HFFc6 (cell line): ENCODE measurements at places on chromosomes 4 and X. TPM values are rescaled to one million over a fixed set of nuclear protein-coding genes. Genes with fewer than 3 reads are reported as not detected.

GRCh38 chr4:67750691-67751090 is 3.5 kb downstream of the GNRHR start:
- H3K27ac ChIP-seq = no peak overlapping the region
- H3K36me3 ChIP-seq = no peaks in the 10 kb centered on the region
- no peak overlapping the region for H3K4me3 ChIP-seq

GRCh38 chr4:48831532-48832030 is 693 bp downstream of the OCIAD1 start:
- H3K4me3 ChIP-seq = peak overlapping the region; percentile 96
- DNase-seq = no peak
- H3K27ac ChIP-seq = peak overlapping the region; percentile 99
- H3K36me3 ChIP-seq = peaks cover 33% of the 10 kb centered on the region
- peaks cover 29% of the 10 kb centered on the region for H3K4me1 ChIP-seq

DNA sequence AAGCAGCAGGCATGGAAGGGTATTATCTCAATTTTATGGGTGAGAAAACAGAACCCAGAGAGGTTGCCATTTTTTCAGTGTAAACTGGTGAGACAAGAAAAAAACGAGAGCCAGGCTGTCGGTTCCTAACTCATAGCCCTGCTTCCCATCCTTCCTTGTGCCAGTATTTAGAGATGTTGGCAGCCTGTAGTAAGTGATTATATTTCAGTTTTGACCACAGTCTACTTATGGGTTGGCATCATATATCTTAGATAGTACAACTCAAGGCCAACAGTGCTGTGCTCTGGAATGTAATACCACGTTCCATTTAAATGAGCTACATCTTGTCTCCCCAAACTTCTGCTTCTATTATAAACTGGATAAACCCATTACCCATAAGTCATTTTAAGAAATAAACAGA is 40.8 kb downstream of the XK start:
- no peak overlapping the region for H3K27ac ChIP-seq
- no peaks in the 10 kb centered on the region for H3K36me3 ChIP-seq
- H3K4me3 ChIP-seq = no peak overlapping the region
- H3K4me1 ChIP-seq = no peaks in the 10 kb centered on the region
- no peak for DNase-seq

- no peak overlapping the region for H3K27ac ChIP-seq
- no peak for DNase-seq
- H3K36me3 ChIP-seq = no peaks in the 10 kb centered on the region
- peaks cover 65% of the 10 kb centered on the region for H3K27me3 ChIP-seq
- peaks cover 15% of the 10 kb centered on the region for H3K4me1 ChIP-seq
These were observed 3.2 kb upstream of the CPZ start for GRCh38 chr4:8589336-8589735.

DNA sequence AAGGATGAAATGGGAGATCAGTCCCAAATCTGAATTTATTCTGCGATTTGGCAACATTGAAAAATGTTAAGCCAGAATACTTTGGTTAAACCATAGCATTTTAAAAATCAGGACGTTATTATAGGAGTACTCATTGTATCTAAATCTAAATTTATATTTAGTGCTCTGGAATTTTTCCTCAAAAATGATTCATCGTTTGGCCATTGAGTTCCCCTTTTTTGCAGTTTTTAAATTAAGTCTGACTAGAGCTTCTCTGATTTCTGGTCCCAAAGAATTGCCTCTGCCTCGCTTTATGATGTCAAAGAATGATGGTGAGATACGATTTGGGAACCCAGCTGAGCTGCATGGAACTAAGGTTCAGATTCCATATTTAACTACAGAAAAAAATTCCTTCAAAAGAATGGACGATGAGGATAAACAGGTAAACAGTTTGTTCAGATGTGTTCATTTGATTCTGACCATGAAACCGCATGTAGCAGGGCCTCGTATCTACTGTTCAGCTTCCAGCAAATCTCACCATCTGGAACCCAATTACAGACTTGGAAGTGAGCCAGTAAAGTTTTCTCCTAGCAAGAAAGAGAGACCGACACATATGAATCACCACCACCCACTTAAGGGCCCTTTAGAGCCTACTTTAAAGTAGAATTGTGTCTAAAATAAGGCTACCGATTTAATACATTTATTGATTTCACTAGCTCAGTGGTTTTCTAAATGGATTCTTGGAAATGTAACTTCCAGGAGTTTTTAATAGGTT is 75.6 kb downstream of the REPS2 start:
- H3K4me1 ChIP-seq = no peaks in the 10 kb centered on the region
- peaks cover 1% of the 10 kb centered on the region; the same call in 1 of the 2 replicates for H3K27me3 ChIP-seq
- no peak overlapping the region for H3K4me3 ChIP-seq
- peak; percentile 15 for DNase-seq

GRCh38 chrX:63754136-63754859 is 30.7 kb downstream of the ARHGEF9 start:
- peak overlapping the region; percentile 97 for H3K27ac ChIP-seq
- H3K4me3 ChIP-seq = peak overlapping the region; percentile 98
- peaks cover 6% of the 10 kb centered on the region for H3K27me3 ChIP-seq
- H3K4me1 ChIP-seq = peaks cover 35% of the 10 kb centered on the region

GRCh38 chr4:112853662-112854256 is 195.7 kb upstream of the ANK2 start:
- H3K27ac ChIP-seq = no peak overlapping the region
- no peak for DNase-seq

Gene RENBP
- total RNA-seq = 0.26 to 0.62 TPM in 2 of 3 replicates, not detected in the other
